ENCODE measurements at places on chromosomes 7 and 10. TPM values are rescaled to one million over a fixed set of nuclear protein-coding genes. Genes with fewer than 3 reads are reported as not detected.

DNA sequence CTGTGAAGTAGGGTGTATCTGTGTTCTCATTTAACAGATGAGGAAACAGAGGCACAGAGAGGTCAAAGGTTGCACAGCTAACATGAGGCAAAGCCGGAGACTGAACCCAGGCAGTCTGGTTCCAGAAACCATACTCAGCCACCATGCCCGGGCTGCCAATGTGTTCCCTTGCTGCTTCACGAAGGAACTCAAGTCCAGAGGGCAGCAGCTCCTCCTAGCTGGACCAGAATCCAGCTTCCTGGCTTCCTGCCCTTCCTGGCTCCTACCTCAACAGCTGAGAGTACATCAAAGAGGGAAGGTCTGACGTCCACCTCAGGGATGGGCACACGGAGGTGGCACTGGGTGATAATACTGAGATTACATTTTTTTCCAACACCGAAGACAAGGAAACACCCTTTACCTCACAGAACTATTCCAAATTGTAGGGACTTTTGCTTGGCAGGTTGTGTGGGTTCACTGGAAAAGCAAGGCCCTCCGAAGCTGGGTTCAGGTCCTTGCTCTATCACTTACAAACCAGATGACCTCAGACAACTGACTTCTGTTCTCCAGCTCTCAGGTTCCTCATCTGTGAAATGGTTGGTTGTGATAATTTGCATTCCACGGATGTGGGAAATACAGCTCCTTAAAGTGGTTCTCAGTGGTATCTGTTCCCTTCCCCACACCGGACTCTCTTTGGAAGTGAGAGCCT lies 154.1 kb upstream of the ZMIZ1 start:
- DNase-seq = peak; percentile 60

- DNase-seq = no peak
Observed at GRCh38 chr10:49394933-49395740, 752 bp downstream of the DRGX start.

- DNase-seq = no peak
Observed at GRCh38 chr10:17648243-17649035, 4.5 kb downstream of the STAM start.

DNA sequence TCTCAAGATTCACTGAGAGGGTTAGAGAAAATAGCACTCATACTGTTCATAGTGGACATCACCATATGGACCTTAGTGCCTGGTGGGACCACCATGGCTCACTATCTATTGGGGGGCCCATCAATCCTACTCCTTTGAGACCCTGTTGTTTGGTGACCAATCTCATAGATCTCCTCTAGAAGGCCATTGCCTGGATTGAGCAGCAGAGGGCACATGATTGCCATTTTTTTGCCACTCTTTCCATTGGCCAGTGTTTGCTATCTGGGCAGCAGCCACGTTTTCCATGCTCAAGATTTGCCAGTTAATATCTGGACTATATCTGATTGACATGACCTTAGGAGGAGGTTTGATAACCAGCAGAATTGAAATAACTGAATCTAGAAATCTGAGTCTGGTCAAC lies 244.5 kb downstream of the ITGB1 start:
- no peak for DNase-seq

DNA sequence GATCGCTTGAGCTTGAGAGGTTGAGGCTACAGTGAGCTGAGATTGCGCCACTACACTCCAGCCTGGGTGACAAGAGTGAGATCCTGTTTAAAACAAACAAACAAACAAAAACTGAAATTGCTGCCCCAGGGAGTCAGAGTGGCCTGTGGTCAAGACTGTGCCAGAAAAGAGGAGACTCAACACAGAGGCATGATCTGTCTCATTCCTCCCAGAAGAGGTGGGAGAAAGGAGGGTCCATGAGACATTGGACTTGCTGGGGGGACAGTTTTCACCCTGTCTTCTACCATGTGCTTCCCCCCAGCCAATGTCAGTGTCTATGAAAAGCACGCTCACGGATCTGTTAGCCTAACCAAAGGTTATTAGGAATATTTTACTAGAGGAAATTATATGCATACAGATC lies 3.2 kb downstream of the ZNF853 start:
- no peak for DNase-seq

DNA sequence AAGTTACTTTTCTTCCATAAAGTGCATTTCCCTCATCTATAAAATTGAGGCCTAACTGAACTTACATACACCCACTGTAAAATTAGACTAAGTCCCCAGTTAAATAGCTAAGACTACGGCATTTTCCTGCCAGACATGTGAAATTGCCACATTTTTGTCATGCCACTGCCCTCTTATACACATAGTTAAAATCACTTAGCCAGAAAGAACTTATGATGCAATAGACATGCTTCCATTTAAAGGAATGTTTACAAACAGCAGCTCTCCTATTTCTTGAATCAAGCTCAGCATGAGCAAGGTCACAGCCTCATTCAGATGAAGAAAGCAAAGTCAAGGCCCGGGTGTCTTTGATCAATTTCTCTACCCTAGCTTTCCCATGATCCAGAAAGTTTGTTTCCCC lies 175.7 kb downstream of the LRRN3 start:
- no peak for DNase-seq

DNA sequence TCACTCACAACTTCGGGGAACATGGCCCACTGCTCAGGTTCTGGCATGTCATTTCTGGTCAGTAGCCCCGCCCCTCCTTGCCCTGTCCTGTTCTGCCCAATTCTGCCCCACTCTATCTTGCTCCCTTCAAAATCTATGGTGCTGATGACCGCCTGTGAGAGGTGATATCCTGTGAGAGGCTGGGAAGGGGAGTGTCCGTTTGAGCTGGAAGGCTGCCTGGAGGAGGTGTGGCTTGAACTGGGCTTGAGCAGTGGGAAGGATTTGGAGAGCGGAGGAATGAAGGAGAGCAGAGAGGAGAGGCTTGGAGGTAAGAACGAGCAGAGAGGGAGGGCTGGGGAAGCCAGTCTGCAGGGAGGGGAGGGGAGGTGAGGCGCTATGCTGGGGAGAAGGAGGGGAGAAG lies 145.3 kb downstream of the RPS24 start:
- no peak for DNase-seq

GRCh38 chr7:101558742-101559325 lies 70.3 kb downstream of the MYL10 start:
- peak; percentile 42 for DNase-seq

Gene ATP6V0A4
- not detected for total RNA-seq

Gene PLXDC2
- 5.0 TPM for total RNA-seq

Measured in left lobe of liver (tissue), 2 donors.